ENCODE measurements at places on chromosomes 3 and 15.

GRCh38 chr15:69562116-69562515, 109.5 kb downstream of the RPLP1 start:
- no peak for DNase-seq

DNA sequence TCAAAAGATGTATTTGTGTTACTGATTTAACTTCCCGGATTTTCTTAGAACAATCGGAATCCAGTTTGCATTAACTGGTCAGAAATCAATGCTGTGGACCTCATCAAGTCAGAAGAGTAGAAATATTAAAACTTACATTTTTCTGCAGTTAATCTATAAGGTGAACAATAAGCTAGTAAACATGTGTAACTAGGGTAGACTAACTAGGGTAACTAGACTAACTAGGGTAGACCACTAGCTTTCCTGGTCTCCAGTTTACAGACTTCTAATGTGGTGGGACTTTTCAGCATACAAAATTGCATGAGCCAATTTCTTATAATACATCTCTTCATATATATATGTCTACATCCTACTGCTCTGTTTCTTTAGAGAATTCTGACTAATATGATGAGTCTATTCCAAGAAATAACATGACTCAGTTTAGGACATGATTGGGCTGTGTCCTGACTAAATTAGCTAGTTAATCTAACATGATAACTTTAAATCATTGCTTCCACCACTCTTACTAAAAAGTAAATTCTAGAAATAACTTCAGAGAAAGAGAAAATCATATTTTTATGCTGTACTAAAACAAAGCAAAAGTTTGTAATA, 5.3 kb downstream of the PLSCR2 start:
- DNase-seq = no peak

DNA sequence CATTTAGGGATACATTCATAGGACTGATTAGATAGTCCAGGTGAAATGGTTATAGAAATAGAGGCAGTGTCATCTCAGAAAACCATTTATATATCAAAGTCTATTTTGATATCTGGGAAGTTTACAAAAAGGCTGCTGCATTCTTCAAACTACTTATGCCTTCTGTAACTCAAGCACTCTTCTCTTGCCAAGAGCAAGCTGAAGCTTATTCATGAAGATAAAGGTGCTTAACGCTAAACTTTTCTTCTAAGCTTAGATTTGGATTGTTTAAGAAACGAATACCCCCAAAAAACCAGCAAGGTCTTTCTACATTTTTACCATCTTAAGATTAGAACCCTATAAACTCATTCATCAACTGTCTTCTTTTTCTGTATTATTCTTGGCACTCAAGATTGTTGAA, 23.3 kb upstream of the USF3 start:
- DNase-seq = no peak

GRCh38 chr15:85276921-85277320, 103.5 kb upstream of the AKAP13 start:
- DNase-seq = no peak

DNA sequence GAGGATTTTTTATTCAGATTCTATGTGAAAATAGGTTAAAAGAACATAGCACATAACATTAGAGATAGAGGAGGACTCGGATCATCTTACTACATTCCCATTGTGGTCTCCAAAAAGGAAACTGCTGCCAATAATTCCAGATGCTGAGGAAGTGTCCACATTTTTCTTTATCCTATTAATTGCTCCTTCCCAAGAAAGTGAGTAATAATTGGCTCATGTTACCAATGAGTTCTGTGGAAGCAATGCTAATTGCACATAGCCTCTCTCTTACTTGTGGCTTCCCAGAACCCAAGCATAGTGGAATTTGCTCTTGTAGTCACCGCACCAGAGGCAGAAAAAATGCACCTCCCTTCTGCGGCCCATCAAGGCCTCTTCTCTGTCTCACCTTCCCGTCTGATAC, 208.4 kb downstream of the PLOD2 start:
- DNase-seq = no peak

DNA sequence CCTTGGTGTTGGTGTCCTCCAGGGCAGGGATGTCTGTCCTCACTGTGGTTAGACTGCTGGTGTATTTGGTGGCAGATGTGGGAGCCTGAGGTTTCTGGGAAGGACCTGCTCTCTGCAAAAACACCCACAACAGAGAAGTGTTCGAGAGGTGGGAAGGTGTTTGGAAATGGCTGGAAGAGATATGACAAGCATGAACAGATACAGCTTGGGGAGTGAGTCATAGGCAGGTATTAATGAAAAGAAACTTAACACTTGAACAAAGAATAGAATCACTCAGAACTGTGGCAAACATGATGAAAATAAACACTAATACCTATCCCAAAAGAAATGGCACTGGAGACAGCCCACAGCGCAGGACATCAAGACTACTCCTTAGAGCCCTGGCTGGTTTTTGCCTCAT, 192.4 kb upstream of the RORA start:
- no peak for DNase-seq

GRCh38 chr3:8200996-8201395, 300.6 kb upstream of the LMCD1 start:
- DNase-seq = no peak

DNA sequence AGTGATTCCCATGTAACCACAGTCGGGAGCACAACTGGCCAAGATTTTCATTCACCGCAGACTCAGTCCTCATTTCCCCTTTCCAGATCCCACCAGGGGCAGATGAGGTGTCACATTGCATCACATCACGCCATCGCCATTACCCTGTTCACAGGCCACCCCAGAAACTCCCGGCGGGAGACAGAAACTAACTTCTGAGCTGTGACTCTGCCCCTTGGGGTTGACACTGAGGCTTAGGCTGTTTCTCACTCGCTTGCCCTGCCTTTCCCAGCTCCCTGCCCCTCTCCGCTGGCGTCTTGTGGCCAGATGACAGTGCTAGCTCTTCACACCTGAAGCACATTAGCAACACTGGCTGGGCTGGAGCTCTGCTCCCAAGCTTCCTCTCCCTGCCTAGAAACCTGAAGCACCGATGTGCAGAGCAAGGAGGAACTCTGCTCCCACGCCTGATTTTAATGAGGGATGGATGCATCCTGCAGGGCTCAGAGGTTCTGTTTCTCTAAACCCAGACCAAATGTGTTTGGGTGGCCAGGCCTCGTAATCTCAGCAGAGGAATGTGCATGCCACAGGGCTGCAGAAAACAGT, 88.8 kb upstream of the CTDSPL start:
- DNase-seq = no peak

DNA sequence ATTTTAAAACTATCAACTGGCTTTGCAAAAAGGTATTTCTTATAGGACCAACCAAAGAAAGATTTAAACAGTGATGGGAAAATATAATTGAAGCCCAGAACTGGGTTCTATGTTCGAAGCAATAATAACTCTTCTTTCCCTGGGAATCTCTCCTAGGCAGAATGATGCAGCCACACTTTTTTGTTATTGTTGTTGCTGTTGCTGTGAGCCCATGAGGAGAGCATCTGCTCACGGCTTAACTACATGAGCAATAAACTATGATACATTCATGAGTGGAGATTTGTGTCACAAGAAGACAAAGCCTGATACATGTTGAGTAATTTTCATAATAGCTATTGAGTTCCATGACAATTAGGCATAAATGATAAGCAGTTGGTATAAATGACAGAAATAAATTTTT, 80.5 kb downstream of the CRTC3 start:
- DNase-seq = no peak

GRCh38 chr3:9087831-9088413, 124.7 kb upstream of the RAD18 start:
- DNase-seq = no peak

- DNase-seq = no peak
These were observed 21.2 kb downstream of the CFAP100 start for GRCh38 chr3:126415661-126416591.

DNA sequence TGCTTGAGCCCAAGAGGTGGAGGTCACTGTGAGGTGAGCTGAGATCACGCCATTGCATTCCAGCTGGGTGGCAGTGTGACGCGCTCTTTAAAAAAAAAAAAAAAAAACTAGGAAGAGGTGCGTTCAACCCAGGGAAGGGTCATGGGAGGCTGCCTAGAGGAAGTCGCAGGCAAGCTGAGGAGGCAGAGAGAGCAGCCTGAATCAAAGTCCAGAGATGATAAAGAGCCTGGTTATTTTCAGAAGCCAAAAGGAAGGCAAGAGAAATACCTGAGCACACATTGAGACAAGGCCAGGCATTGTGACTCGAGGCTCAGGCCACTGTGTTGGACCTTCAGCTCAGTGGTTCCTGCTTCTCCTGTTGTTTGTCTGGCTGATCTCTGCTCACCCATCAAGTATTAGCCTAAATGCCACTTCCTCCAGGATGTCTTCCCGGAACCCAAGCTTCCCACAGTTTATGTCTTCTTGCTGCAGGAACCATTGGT, 16.1 kb upstream of the GCNT3 start:
- DNase-seq = no peak

- no peak for DNase-seq
These were observed 17.8 kb downstream of the PLD1 start for GRCh38 chr3:171792531-171792930.

GRCh38 chr3:45143673-45144671, 2.2 kb downstream of the CDCP1 start:
- DNase-seq = no peak

DNA sequence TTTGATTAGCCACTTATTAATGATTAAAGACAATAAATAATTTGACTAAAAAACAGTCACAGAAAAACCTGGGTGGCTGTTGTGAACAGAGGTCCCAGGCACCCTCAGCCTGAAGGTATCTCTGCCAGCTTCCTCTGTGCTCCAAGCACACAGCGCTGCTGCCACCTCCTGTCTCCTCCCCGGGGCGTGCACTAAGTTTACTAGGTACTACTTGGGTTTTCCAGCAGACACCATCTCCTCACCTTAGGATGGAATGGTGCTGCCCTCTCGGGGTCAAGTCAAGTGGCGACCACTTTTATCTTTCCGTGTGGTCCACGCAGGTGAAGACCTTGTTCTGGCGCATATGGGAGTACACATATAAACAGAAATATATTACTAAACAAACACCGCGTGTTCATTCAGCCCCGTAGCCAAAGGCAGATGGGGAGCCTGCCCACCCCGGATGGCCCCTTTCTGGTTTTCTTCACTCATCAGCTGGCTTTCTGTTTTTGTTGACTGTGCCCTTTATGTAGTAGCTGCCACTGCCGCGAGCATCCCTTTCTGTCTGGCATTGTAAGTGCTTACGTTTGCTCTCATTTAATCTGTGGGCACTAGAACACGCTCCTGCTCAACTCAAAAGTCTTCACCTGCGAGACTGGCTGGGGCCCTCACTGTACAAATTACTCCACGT, 128.0 kb downstream of the LRIG1 start:
- DNase-seq = no peak

DNA sequence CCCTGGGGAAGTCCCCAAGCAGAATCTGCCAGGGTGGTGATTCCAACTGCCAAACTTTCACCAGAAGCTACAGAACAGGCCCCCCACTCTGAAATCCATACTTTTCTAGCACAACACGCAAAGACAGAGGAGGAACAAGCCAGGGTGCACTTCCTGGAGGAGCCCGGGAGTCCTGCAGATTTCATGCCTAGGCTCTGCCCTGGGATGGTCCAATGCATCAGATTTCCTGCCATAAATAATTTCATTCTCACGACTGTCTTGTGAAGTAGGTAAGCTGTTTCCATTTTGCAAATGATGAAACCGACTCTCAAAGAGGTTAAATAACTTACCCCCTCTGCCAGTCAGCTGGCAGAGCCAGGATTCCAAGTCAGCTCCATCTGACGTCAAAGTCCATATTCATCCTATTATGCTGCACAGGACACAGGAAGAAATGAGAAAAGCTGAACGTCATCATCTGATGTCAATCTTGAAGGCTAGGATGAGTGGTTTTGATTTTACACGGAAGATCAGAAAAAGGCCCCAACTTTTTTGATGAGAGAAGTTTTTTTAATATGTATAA, 134.8 kb upstream of the IGF1R start:
- no peak for DNase-seq

GRCh38 chr3:57544181-57545125, at the start of gene DNAH12:
Gene DNAH12, minus strand, starts transcription at chr3:57544344. Its CDS starts 1,474 bp downstream, at chr3:57542870.
- no peak for DNase-seq

GRCh38 chr15:78208887-78209645, 25.3 kb downstream of the ACSBG1 start:
- no peak for DNase-seq

DNA sequence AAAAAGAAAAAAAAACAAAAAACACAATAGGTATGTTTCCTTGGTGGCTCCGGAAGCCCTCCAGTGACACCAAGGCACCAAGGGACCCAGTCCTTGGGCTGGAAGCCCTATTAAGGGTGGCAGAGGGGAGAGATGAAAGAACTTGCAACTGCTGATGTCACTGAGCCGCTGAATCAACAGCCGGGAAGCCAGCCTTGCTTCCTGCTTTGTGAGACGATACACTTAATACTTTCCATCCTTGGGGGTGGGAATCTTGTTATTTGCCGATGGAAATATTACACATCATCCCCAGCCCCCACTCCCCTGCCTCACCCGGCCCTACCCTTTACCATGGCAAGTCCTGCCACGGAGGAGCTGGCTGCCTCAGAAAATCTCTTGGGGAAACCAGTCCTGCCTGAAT, 5.6 kb upstream of the ISLR2 start:
- DNase-seq = no peak

GRCh38 chr3:130711565-130712324, 34.9 kb downstream of the PIK3R4 start:
- no peak for DNase-seq

DNA sequence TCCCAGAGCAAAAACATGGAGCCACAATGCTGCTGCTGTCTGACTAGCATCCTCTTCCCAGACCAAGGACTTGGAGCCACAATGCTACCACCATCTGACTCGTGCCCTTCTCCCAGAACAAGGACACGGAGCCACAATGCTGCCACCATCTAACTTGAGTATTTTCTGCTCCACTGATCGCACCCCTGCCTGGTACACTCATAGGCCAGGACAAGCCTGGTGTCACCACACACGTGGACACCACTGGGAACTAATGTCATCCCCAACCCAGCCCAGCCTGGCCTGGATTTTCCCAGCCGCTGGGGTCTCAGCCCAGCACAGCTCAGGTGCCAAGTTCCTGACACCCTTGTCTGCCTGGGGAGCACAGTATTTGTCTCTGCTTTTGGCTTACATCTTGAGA, 52.7 kb upstream of the GRIP2 start:
- no peak for DNase-seq

DNA sequence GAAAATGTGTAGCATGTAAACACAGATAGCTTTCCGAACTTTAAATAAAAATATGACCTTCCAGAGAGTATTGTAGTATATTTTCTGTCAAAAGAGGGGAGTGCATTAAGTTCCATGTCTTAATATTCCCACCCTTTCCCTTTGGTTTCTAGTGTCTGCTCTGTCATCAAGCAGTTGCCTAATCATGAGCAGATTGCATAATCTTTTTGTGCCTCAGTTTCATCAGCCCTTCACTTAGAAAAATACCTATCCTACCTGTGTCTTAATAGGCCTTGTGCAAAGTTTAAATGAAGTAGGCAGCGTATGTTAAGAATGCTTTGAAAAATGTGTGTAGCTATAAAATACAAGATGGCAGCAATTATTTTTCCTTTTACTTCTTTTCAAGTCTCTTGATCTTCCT, 52.8 kb downstream of the CALML4 start:
- DNase-seq = no peak

DNA sequence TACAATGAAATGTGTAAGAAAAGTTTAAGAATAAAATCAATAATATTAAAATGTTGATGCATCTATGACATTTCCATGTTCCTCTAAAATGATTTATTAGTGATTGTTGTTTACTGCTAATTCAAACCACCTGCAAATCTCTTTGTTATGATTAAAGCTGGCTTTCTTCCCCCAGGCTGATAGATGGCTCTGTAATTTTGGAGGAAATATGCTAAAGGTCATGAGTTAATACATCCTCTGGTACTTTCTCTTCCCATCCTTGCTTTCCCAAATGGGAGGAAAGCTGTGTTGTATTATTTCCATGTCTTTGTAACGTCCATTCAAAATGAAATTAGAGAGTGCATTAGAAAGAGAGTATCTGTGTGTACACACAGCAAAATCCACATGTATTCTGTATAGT, 139.5 kb upstream of the TMCO5A start:
- no peak for DNase-seq
